ENCODE measurements at places on chromosomes 3 and 15.

DNA sequence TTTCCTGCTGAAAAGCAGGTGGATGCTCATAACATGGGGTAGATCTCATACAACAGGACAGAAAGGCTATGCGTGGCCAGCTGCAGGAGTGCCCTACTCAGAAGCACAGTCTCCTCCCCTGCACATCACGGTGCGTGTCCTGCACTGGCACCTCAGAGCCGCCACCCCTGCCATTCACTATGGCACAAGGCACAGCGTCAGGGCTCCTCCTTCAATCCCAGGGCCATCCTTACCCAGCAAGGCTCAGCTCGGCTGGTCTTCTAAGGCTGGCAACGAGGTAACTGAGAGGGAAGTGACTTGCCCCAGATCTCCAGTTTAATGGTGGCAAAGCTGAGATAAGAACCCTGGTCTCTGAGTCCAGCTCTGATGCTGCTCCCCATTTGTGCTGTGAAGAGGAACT lies 97.1 kb downstream of the CPN2 start:
- no peak for DNase-seq

- no peak for DNase-seq
These were observed 474 bp downstream of the MINAR1 start for GRCh38 chr15:79432345-79433275.

GRCh38 chr15:34795267-34796081 lies at the start of gene ACTC1:
TSS of gene ACTC1 (minus strand) at chr15:34795549. CDS start at chr15:34794808, 741 bp downstream.
- no peak for DNase-seq

DNA sequence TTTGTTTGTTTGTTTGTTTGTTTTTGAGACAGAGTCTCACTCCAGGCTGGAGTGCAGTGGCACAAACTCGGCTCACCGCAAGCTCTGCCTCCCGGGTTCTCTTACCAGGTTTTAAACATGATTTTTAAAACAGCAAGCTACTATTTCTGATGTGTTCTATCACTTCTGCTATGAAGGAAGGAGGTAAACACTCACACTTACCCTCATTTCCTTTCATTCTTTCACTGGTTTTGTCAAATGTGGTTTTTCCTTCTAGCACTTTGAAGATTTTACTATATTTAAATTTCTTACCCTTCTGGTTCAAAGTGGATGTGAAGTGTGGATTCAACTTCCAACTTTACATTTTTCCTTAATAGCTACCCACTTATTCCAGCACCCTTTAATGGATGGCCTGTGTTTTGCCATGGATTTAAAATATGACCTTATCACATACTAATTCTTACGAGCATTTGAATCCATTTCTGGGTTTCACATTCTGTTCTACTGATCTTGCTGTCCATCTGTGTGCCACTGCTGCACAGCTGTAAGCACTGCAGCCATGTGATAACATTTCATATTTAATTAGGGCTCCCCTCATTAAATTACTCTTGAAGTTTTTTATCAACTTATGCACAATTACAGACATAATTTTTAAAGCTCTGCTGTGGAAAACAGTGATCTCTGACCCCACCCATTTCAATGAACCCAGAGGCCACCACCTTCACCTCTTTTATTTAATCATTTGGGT lies 42.3 kb downstream of the TXNRD3 start:
- DNase-seq: no peak

DNA sequence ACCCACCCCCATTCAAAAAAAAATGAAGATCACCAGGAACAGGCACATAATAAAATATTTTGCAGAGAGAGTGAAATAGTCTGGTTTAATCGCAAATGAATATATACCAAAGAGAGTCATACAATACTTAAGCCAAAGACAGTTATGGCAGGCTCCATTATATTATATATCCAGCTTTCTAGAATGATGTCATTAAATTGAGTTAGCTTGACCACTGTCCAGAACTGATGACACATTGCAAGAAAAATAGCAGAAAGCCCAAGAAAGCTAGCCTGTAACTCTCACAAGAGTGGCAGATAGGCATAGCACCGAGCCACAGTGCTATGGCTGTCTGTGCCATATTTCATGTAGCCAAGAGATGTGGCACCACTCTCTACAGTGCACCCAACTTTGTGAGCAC lies 231.9 kb upstream of the SEMA6D start:
- no peak for DNase-seq

GRCh38 chr15:90705212-90705611 lies 11.9 kb upstream of the BLM start:
- DNase-seq: no peak

GRCh38 chr3:4680871-4681300 lies 187.7 kb downstream of the ITPR1 start:
- DNase-seq: no peak

DNA sequence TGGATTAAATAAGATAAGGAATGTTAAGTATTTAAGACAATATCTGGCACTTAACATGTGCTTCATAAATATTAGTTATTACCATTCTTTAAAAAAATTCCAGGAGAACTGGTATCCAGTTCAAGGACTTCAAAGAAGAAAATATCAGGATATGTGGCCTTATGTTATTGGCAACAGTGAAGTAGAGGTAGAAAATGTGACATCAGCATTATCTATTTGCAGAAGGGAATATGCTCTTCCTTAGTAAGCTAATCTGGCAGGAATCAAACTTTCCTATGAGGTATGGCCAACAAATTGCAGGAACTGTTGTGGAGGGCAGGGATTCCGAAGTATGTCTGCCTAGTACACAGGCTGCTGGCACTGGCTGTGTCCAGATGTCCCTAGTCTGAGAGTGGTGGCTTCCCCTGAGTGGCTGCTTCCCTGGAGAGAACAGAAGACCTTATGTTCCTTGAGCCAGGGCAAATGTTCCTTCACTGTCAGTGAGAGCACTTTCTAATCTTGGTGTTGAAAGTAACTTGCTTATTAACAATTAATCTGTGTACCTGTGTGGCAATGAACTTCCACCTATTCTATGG lies 351.7 kb upstream of the THRB start:
- DNase-seq: no peak

- DNase-seq: no peak
These were observed 152.3 kb downstream of the AKAP13 start for GRCh38 chr15:85532689-85533088.

DNA sequence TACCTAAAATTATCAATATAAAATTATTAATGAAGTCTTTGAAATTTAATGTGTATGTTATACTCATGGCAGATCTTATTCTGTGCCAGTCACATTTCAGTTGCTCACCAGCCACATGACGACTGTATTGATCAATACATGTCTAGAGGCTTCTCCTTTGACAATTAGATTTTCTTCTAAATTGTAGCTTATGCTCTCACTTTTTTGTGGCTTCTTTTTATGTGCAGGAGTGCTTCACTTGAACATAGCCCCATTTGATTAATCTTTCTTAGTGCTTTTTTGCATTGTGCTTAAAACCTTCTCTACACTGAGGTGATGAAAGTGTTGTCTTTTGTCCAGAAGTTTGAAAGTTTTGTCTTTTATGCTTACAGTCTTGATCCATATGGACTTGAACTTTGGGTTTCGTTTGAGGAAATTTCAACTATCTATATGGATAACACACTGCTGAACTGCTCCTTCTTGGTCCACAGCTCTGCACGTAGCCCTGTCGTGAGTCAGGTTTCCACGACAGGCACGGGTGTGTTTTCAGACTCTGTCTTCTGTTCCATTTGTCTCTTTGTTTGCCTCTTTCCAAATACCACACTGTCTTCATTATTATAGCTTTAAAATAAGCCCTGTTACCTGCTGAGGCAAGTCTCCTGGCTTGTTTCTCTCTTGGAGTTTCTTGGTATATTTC lies 393.9 kb upstream of the CFAP20DC start:
- peak; percentile 37 for DNase-seq

DNA sequence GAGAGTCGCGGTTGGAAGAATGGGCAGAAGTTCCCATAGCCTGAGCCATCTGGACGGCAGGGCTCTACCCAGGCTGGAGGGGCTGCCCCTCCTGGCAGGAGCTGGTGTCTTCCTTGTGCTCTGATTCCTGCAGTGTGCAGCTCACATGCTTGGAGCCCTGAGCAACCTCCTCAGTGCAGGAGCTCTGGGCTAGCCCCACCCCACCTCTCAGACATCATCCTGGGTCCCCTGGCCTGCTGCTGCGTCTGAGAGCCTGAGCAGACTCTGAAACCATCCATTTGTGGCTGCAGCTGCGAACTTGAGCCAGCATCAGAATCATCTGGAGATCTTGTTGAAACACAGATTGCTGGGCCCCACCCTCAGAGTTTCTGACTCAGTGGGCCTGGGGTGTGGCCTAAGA lies 42.8 kb downstream of the POMGNT2 start:
- DNase-seq: no peak

DNA sequence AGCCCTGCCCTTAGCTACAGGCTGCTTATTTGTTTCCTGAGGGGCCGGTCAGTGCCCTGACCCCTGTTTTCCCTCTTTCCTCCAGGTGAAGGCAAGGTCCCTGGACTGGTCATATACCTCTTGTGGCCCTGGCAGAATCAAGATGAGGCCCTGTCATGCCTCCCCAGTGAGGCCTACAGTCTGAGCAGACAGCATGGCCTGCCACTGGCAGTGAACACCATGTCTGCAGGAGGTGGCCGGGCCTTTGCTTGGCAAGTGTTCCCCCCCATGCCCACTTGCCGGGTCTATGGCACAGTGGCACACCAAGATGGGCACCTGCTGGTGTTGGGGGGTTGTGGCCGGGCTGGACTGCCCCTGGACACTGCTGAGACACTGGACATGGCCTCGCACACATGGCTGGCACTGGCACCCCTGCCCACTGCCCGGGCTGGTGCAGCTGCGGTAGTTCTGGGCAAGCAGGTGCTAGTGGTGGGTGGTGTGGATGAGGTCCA lies 1.2 kb downstream of the KLHDC8B start:
- DNase-seq: no peak

DNA sequence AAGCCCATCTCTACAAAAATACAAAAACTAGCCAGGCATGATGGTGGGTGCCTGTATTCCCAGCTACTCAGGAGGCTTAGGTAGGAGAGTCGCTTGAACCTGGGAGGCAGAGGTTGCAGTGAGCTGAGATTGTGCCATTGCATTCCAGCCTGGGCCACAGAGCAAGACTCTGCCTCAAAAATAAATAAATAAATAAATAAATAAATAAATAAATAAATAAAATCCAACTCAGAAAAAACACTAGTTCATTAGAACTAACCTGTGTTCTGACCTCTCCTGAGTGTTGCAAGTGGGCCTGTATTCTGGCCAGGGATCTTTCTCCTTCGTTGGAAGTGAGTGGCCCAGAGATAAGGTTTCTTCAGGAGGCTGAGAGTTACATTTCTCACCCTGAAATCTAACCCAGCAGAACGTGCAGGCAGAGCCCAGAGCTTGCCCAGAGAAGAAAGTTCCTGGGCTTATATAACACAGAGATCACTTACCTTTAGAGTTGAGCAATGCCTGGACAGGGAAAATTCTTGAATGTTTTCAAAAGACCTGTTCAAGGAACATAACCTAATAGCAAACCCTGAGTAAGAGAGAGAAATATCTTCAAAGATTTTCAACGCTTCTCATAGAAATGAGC lies 583.9 kb downstream of the MCTP2 start:
- no peak for DNase-seq

GRCh38 chr3:114404590-114404989 lies 110.8 kb downstream of the TIGIT start:
- DNase-seq: no peak

- no peak for DNase-seq
These were observed 25.6 kb downstream of the PRR23E start for GRCh38 chr3:127218454-127218922.

DNA sequence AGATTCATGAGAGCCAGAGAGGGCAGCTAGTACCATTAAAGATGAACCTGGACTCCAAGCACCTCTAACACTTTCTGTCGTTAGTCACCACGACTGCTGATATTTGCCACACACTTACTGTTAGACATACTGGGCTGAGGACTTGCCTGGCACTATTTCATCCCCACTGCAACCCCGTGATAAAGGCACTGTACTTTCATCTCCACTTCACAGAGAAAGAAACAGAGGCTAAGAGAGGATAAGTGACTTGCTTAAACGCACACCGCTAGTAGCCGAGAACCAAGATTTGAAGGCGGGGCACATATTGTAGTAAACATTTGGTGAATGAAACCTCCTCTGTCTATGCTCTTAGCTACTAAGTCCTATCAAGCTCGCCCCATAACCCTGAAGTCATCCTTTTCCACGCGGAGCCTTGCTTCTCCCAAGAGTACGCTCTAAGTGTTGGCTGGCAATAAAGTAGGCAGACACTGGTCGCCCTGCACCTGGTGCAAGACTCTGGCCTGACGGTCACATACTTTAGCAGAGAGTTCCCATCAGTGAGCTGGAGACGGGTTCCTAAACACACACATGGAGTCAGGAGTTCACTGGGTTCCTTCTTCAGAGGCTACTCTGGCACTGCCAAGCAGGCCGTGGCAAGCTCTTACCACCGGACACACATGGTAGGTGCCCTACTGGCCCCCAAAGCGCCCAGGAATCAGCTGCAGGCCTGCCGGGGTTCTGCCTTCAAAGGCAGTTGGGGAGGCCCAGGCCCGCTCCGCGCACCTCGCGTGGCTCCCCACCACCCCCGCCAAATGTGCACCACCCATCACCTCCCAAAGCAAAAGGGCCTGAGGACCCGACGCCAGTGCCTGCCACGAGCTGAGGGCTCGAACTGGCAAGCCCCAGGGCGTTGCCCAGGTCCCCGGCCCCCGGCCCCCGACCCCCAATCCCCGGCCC lies 951 bp downstream of the POMGNT2 start:
- no peak for DNase-seq

DNA sequence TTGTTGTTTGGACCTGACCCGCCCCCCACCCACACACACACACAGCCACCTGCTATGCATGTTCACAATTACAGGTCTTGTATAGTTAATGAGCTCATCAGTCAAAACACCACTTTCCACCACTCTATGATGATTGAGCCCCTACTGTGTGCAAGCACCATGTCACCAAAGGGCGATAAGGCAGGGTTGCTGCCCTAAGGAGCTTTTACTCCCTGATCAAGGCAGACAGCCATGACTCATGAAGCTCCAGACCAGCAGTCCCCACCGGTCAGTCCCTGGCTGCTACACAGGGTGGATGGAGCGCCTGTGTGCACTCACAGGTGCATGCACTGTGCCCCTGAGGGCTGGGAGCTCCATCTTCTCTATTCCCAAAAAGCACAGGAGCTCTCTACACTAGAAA lies 270.6 kb downstream of the CLSTN2 start:
- DNase-seq: no peak

- no peak for DNase-seq
These were observed 34.1 kb downstream of the TPM1 start for GRCh38 chr15:63076714-63077046.

DNA sequence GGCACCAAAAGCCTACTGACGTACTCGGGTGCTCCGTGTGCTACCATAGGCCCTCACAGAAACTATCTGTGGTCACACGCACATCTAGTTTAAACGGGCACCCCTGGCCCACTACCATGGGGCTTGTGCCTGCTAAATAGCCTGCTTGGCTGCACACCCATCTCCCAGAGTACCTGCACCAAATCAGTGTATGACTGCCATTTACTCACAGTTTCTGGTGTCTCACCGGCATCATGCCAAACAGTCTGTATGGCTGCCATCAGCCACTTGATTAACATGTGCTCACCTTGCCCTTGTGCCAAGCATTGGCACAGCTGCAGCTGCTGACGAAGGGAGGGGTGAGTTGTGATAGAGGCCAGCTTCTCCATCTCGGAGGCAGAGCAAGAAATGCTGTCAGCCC lies 232.7 kb downstream of the IGSF11 start:
- no peak for DNase-seq
